Effector memory CD4-positive, alpha-beta T cell (primary cell): ENCODE measurements at places on chromosomes 5 and 9.

GRCh38 chr9:89006267-89006666, 15.0 kb downstream of the S1PR3 start:
- no peak for DNase-seq

GRCh38 chr5:31638345-31638744, 586 bp upstream of the PDZD2 start:
- DNase-seq: no peak

DNA sequence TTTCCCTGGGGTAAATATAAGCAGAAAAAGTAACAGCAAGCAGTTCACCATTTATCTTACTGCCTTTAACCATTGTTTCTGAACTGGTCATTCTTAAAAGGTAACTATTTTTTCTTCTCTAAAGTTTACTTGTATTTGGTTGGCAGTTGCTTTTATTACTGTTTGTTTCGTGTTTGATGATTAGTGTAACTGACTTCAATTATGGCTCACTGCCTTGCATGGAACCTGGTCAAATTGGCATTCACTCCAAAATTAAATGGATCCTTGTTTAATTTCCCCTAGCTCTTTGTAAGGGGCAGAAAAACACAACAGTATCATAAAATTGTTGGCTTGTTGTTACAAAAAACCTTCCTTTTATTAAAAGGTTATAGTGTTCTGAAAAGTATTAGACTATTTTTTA, 1723.9 kb upstream of the CDH6 start:
- no peak for DNase-seq

GRCh38 chr9:129422032-129422842, 198.7 kb downstream of the C9orf50 start:
- no peak for DNase-seq

DNA sequence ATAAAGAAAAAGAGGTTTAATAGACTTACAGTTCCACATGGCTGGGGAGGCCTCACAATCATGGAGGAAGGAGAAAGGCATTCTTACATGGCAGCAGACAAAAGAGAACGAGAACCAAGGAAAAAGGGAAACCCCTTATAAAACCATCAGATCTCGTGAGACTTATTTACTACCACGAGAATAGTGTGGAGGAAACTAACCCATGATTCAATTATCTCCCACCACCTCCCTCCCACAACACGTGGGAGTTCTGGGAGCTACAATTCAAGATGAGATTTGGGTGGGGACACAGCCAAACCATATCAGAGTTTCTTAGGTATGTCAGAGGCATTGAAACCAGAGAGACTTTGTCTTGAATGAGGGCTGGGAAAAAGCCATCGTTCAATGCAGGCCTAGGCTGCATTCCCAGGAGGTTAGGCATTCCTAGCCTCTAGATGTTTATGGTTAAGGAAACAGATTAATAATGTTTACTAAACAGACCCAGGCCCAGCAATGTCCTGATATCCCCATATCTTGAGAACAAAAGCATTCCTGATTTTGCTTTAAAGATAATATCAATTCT, 7.5 kb upstream of the PAIP1 start:
- DNase-seq: no peak

DNA sequence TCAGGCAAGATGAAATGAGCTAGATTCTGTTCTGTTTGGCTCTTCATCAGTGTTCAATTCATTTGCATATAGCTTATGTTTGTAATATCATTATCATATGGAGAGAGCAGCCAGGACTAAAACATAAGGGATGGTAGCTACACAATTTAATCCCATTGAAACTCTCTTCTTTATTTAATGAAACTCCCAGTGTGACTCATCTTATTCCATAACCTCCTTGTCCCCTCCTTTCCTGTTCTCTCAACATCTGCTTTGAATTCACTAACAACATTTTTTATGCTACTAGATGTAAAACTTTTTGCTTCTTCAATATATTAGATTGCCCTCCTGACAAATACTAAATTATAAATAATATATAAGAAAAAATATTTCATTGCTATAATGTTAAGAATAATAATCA, 1823.4 kb downstream of the MAT2B start:
- DNase-seq: no peak

- no peak for DNase-seq
These were observed 52.4 kb downstream of the DMRT2 start for GRCh38 chr9:1102642-1102970.

DNA sequence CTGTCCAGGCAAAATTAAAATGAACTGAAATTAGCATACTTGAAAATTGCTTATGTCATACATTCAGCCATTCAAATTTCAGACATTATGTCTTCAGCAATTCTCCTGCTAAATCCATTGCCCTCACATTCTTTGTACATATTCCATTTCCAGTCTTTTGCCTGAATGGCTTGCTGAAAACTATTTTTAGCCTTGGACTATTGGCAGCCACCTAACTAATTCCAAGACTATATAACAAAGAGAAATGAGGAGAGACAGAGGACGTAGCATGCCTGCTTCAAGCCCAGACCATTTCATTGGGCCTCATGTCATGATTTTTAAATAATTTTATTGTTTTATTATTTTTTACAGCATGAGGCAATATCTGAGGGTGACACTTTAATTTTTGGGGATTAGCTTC, 100.3 kb downstream of the MRPS30 start:
- DNase-seq: no peak

GRCh38 chr5:160082614-160083500, 36.4 kb downstream of the PWWP2A start:
- DNase-seq: no peak

- DNase-seq: no peak
These were observed 6.7 kb upstream of the C5orf63 start for GRCh38 chr5:127079994-127080491.

- peak; percentile 22 for DNase-seq
These were observed 190.0 kb downstream of the FANCC start for GRCh38 chr9:95127249-95128176.

- DNase-seq: no peak
These were observed 159.2 kb upstream of the PLPPR1 start for GRCh38 chr9:100869326-100869725.

DNA sequence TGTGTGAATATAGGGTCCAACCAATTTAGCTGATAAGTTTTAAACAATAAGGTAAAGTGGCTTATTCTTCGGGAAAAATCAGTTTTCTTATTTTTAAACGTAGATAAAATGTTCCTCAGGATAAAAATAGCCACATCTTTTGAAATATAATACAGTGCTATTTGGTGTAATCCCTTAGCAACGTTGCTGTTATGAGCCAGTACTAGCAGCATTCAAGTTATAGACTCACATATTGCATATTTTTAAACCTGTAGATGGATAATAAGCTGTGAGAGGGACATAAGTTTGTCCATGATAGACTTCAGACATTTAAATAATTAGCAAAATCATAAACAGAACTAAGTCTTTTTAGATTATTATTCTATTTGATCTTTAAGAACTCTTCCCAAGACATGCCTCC, 6.3 kb downstream of the PDE4D start:
- DNase-seq: no peak

DNA sequence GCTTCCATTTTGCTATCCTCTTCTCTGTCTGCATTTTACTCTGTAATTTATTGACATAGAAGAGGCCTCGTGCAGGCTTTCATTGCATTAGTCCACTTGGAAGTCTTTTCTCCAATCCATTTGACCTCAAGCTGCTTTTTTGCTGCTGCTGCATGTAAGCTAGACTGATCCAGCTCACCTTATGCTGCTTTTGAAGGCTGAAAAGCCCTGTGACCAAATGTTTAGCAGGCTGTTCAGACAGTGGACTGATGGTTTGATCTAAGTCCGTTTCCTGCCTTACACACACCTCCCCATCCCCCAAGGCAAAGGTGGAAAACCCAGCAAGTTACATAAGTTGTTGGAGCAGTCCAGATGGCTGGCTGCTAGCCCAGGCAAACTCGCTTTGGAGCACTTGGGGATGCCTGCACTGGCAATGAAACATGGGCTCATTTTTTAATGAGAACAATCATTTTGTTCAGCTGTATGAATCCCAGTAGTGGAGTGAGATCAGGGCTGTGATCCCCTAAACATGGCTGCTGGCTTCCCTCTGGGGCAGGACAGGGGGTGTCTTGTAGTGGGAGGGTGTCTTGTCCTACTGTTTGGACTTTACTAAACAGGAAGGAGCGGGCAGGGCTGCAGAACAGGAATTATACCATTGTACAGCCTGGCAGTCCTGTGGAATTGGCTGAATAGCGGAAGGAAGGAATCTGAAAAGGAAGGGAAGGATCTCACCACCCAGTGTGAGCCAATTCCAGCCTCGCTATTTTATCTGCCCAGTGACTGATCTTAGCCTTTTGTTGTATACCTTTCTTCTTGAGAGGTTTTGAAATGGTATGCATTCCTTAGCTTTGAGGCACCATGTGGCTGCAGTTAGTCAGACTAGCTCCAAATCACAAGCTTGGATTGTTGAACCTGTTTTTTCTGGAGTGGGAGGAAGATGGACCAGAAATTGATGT, 212.0 kb downstream of the ARHGAP26 start:
- no peak for DNase-seq

- DNase-seq: no peak
These were observed 72.8 kb downstream of the TRIO start for GRCh38 chr5:14215901-14216300.

DNA sequence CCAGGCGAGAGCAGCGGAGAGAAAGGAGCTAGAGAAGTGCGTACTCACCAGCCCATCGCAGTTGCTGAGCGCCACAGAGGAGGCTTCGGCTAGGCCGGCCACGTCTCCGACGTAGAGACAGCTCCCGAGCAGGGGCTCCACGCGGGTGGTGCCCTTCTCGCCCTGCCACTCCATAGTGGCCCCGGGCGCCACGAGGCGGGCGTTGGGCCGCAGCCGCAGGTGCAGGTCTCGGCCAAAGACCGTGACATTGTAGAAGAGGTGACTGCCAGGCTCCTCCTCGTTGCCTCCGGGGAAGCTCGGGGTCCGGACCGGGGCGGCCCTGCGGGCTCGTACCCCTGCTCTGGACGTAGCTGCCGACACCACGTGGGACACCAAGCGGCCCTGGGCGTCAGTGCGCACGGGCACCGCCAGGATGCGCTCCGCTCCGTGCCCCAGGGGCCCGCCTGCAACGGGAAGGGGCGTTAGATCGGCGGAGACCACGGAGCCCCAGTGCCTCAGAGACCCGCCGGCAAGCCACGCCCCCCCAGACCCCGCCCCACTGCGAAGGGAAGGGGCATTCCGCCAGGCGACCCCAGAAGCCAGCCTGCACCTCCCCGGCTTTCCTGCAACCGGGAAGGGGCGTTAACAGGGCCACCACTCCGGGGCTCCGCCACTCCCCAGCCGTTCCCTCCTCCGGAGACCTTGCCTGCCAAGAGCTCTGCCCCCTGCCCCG, 1.4 kb downstream of the ADAMTS2 start:
- DNase-seq: no peak

GRCh38 chr9:35859990-35860339, 10.2 kb downstream of the OR13J1 start:
- no peak for DNase-seq

DNA sequence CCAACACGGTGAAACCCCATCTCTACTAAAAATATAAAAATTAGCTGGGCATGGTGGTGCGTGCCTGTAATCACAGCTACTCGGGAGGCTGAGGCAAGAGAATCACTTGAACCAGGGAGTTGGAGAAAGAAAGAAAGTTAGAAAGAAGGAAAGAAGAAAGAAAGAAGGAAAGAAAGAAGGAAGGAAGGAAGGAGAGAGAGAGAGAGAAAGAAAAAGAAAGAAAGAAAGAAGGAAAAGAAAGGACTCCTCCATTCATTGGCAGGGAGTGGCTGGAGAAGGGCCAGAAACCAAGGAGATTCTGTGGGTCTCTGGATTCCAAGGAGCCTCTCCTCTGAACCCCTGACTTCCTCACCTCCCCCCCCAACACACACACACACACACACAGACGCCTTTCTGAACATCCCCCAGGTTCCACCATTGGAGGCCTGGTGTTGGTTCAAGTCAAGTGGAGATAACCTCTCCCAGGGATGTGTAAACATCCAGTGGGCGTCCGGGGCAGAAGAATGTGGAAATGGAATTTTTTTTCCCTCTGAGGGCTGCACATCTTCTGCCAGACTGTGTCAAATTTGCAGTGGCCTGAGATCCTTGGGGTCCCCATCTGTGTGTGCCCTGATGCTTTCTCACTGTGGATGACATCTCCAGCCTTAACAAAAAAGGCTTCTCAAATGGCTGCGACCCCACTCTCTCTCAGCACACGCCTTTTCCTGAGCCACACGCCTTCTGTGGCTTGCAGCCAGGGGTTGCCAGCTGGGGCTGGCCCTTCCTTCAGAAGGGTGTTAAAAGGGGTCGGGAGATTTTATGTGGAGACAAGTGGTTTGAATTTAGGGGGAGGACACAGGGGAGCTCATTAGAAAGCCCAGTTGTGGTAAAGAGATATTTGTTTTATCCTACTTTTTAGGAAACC, 109.3 kb upstream of the HAND1 start:
- no peak for DNase-seq

DNA sequence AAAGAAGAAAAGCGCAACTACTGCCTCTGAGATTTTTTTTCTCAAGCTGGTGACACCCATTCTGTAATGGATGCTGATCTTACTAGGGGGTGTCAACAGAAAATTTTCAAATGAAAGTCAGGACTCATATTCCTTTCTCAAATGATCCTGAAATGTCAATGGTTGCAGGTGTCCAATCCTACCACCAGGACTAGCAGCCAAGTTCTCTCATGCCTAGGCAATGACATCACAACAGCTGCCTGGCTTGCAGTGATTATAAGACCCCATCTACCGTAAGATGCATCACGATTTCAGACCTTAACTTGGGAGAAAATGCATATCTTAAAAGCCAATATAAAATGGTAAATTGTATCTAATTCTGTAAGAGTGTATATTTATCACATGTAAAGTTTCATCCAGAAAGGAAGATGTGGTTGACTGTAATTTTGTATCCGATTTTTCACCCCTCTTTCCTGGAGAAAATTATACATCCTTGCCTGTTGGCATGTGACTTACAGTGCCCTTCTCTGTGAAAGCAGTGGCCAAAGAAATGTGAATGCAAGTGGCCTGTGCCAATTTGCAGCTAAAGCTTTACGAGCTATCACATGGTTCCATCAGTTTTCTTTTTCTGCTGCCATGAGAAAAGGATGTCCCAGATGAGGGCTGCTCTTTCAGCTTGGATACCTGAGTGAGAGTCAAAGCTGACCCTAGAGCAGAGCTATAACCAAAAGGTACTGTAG, 104.4 kb downstream of the DENND1A start:
- DNase-seq: no peak

- no peak for DNase-seq
These were observed 195.5 kb downstream of the SEMA5A start for GRCh38 chr5:9350301-9350797.

DNA sequence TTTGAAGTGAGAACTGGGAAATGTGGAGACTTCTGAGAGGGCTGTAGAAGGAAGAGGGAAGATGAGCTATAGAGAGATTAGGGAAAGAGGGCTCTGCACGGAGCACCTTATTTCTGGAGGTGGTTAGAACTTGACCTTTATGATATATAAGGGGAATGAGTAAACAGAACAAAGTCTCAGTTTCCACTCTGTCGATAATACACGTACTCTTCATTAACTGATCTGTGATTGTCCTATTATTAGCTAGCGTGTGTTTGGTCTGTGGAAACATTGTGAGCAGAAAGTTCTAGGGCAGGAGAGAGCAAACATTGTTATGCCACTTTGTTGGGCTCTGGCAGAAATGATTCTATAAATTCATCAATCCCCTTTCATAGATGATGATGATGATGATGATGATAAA, 118.5 kb downstream of the UGCG start:
- no peak for DNase-seq
